ENCODE measurements at places on chromosomes 6 and 20. TPM values are rescaled to one million over a fixed set of nuclear protein-coding genes. Genes with fewer than 3 reads are reported as not detected.
A peak's percentile ranks its signal among the peaks of the same experiment; 100 is the strongest.

DNA sequence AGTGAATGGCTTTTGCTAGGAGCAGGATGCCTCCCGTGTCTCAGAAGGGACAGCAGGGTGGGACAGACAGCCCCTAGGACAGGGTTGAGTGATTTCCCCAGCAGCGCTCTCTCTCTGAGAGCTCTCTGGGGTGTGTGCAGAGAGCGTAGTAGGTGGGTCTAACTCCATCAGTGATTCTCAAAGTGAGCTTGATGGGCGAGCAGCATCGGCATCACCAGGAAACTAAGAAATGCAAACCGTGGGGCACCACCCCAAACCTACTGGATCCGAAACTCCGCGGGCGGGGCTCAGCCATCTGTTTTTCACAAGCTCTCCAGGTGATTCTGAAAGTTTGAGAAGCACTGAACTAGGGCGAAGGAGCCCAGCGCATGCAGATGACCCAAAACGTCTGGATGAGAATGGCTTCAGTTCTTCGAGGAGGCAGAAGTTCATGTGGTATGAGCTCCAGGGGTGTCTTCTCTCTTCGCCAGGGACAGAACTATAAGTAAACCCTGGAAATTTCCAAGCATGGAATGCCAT lies 119.6 kb upstream of the RNF24 start:
- H3K4me3 ChIP-seq = no peak overlapping the region
- peaks cover 47% of the 10 kb centered on the region for H3K4me1 ChIP-seq
- no peaks in the 10 kb centered on the region for H3K27me3 ChIP-seq

- H3K27ac ChIP-seq = no peak overlapping the region
- DNase-seq = no peak
- no peaks in the 10 kb centered on the region for H3K27me3 ChIP-seq
- no peaks in the 10 kb centered on the region for H3K4me1 ChIP-seq
These were observed 53.4 kb upstream of the TINAG start for GRCh38 chr6:54254886-54255285.

GRCh38 chr6:635233-635632 lies 21.7 kb downstream of the HUS1B start:
- H3K4me1 ChIP-seq = peaks cover 14% of the 10 kb centered on the region
- no peak overlapping the region for H3K4me3 ChIP-seq
- DNase-seq = no peak

- peak overlapping the region; percentile 14 for H3K4me3 ChIP-seq
- peaks cover 9% of the 10 kb centered on the region for H3K4me1 ChIP-seq
- H3K27me3 ChIP-seq = peaks cover 57% of the 10 kb centered on the region
- H3K27ac ChIP-seq = no peak overlapping the region
- peaks cover 3% of the 10 kb centered on the region for H3K36me3 ChIP-seq
- no peak for DNase-seq
These were observed 1.7 kb upstream of the MYO6 start for GRCh38 chr6:75747152-75747992.

DNA sequence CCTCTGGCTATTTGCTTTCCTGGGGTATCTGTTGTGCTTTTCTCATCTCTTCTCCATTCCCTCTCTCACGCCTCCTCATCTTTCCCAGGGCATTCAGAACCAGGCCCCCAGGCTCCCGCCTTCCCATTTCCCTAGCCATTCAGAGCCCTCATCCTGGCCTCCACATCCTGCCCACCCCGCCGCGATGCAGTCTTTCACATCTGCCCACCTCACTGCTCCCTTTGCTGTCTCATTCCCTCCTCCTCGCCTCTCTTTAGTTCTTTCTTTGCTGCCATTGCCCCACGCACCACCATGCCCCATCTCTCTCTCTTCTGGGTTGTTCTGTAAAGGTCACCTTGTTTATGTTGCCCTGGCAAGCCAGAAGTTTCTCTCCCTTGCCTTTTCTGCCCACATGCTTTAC lies 10.6 kb upstream of the AAR2 start:
- peaks cover 7% of the 10 kb centered on the region for H3K27me3 ChIP-seq
- no peaks in the 10 kb centered on the region for H3K36me3 ChIP-seq
- no peak overlapping the region for H3K27ac ChIP-seq
- DNase-seq = no peak

The JPH2 gene
- not detected for total RNA-seq

The SLCO4A1 gene
- 59.2 TPM for total RNA-seq

DNA sequence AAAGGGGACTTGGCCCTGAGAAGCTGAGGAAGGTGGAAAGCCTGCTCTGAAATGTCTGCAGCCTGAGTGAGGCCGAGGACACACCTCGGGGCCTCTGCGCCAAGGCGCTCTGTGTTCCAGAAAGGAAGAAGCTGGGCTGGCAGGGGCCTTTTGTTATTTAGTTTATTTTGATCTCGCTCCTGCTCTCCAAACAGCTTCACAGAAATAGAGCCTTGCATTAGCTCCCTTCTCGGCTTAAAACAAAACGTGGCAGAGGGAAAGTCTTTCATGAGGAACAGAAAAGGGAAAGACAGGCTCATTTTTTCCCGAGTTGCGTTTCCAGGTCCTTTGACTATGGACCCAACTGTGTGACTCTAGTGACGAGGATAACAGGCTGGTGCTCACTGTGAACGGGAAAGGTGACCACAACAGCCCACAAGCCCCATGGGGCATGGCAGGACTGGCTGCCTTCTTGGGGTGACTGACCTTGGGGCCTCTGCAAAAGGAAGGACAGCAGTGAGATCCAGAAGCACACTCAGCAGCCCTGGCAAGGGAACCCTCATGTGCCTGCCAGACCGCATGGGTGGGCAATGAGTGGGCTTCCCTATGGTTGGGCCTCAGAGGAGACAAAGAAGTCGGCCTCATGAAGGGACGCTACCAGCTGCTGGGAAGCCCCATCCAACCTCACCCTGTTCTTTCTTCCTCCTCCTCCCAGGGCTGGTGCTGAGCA lies 18.7 kb downstream of the LEMD2 start:
- H3K4me1 ChIP-seq = peaks cover 3% of the 10 kb centered on the region
- H3K36me3 ChIP-seq = peaks cover 25% of the 10 kb centered on the region
- no peaks in the 10 kb centered on the region for H3K27me3 ChIP-seq
- no peak for DNase-seq

The TGM3 gene
- total RNA-seq = not detected

The ZNF831 gene
- 3.0 TPM for total RNA-seq

- H3K27me3 ChIP-seq = no peaks in the 10 kb centered on the region
- H3K36me3 ChIP-seq = peaks cover 13% of the 10 kb centered on the region
- peaks cover 65% of the 10 kb centered on the region for H3K4me1 ChIP-seq
- no peak for DNase-seq
- no peak overlapping the region for H3K27ac ChIP-seq
These were observed 13.1 kb downstream of the ARHGAP18 start for GRCh38 chr6:129696843-129697242.

DNA sequence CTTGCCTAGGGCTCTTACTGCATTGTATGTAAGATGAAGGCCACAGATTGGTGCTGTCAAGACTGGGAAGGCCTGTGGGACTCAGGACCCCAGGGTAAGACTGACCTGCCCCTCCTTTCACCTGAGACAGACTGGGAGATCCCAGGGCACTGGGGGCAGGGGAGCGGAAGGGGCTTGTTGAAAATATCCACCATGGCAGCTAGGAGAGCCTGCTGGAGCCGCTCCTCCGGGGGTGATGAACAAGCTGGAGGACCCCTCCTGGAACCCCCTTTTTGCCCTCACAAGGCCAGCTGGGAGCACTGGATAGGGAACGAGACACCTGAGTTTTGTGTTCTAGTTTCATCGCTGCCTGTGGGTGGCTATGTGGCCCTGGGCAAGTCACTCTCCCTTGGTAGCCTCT lies 9.2 kb upstream of the SDCBP2 start:
- DNase-seq = peak; percentile 7
- H3K27me3 ChIP-seq = no peaks in the 10 kb centered on the region
- H3K36me3 ChIP-seq = peaks cover 21% of the 10 kb centered on the region
- peaks cover 18% of the 10 kb centered on the region for H3K4me1 ChIP-seq

The SYNDIG1 gene
- total RNA-seq = not detected

The RBBP8NL gene
- total RNA-seq = not detected

GRCh38 chr6:38180586-38180985 lies 361.1 kb downstream of the ZFAND3 start:
- no peaks in the 10 kb centered on the region for H3K36me3 ChIP-seq
- no peak overlapping the region for H3K27ac ChIP-seq
- H3K4me1 ChIP-seq = no peaks in the 10 kb centered on the region

GRCh38 chr6:136174510-136174909 lies 75.6 kb downstream of the MTFR2 start:
- no peak overlapping the region for H3K4me3 ChIP-seq
- H3K27me3 ChIP-seq = no peaks in the 10 kb centered on the region
- H3K27ac ChIP-seq = no peak overlapping the region

GRCh38 chr6:170292407-170293158 lies 1.7 kb upstream of the DLL1 start:
- peaks cover 25% of the 10 kb centered on the region for H3K4me1 ChIP-seq
- H3K27me3 ChIP-seq = peaks cover 63% of the 10 kb centered on the region
- DNase-seq = no peak
- no peak overlapping the region for H3K27ac ChIP-seq
- peaks cover 3% of the 10 kb centered on the region for H3K36me3 ChIP-seq
- H3K4me3 ChIP-seq = no peak overlapping the region

GRCh38 chr6:7201732-7202541 lies 94.2 kb downstream of the RREB1 start:
- peaks cover 49% of the 10 kb centered on the region for H3K36me3 ChIP-seq
- no peaks in the 10 kb centered on the region for H3K27me3 ChIP-seq
- H3K4me1 ChIP-seq = peaks cover 26% of the 10 kb centered on the region
- H3K4me3 ChIP-seq = no peak overlapping the region

All from activated T-helper 2 cell treated with anti-CD3 and anti-CD28 coated beads, Interferon-gamma antibody, Interleukin-2, Interleukin-4, amounts not matched to agents 10 μg/mL and 5 μg/mL and 100 μg/mL, durations not matched to agents 14 hours and 24 hours and 36 hours (primary cell).